ENCODE measurements at places on chromosomes 7 and 10.

DNA sequence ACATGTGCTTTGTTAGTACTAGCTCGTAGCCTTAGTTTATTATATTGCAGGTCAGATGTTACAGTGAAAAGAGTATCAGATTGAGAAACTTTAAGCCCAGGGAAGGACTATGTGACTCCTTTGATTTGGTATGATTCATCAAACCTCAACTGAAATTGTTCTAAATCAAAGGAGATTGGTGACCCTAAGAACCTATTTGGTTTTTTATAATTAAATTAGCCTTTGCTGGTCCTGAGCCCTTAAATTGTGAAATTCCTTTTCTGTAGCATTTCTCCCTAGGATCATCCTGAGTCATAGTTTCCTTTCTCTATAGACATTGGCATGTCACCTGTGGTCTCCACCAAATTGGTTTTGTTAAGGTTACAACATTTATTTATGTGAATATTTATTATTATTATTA, 89.7 kb downstream of the POLR1F start:
- no peak for DNase-seq

- no peak for DNase-seq
Observed at GRCh38 chr10:131252567-131253276, 58.8 kb downstream of the TCERG1L start.

DNA sequence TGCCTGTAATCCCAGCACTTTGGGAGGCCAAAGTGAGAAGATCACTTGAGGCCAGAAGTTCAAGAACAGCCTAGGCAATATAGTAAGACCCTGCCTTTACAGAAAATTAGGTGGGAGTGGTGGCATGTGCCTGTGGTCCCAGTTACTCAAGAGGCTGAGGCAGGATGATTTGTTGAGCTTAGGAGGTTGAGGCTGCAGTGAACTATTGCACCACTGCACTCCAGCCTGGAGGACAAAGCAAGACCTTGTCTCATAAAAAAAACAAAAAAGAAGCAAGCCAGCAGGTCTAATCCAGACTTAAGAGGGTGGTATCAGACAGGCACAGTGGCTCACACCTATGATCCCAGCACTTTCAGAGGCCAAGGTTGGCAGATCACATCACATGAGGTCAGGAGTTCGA, 24.5 kb upstream of the KCTD7 start:
- DNase-seq = no peak

- no peak for DNase-seq
Observed at GRCh38 chr10:72540193-72540807, 85.6 kb downstream of the MICU1 start.
